ENCODE measurements at places on chromosomes 7 and 10. TPM values are rescaled to one million over a fixed set of nuclear protein-coding genes. Genes with fewer than 3 reads are reported as not detected.

DNA sequence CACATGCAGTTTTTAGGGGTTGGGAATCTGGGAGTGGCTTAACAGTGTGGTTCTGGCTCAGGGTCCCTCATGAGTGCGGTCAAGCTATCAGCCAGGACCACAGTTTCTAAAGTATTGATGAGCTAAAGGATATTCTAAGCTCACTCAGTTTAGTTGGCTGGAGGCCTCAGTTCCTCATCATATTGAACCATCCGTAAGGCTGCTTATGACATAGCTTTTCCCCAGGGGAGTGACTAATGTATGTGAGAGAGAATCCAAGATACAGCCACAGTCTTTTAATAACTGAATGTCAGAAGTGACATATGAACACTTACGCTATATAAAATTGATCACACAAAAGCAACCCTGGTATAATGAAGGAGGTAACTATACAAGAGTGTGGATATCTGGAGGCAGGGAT lies 245.3 kb downstream of the POLR1F start:
- no peak for DNase-seq

The ZNF425 gene
- 3.4 TPM for polyA plus RNA-seq

GRCh38 chr7:106124186-106124585 lies 12.1 kb upstream of the SYPL1 start:
- DNase-seq: no peak

- DNase-seq: no peak
Observed at GRCh38 chr10:31350891-31351290, 31.9 kb downstream of the ZEB1 start.

The ANKRD7 gene
- polyA plus RNA-seq: not detected

DNA sequence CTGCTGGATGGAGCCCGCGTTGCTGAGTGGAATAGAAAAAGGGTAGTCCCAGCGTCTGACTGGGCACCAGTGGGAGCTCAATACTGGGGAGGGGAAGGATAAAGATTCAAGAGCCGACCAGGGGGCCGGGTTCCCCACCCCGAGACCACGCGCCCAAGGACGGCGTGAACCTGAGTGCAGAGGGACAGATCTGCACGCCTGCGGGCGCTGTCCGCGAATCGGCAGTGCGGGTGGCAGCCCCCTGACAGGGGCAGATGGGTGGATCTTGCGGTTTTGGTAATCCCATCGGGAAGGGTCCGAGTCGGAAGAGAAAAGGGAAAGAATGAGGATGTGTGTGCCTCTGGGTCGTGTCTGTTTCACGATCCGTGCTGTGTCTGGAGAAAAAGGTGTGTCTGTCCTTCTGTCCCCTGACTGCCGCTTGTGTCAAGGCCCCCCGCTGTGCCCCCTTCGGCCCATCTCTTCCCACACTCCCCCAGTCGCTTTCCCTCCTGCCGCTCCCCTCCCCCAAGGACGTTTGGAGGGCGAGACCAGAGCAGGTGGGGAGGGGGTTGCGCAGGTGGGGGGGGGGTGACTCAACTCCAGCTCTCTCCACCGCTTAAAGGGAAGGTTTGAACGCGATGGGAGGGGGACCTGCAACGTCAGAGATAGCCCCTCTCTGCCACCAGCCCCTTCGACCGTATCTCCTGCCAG lies 734 bp upstream of the VGF start:
- DNase-seq: peak; percentile 78

The SHH gene
- polyA plus RNA-seq: not detected

DNA sequence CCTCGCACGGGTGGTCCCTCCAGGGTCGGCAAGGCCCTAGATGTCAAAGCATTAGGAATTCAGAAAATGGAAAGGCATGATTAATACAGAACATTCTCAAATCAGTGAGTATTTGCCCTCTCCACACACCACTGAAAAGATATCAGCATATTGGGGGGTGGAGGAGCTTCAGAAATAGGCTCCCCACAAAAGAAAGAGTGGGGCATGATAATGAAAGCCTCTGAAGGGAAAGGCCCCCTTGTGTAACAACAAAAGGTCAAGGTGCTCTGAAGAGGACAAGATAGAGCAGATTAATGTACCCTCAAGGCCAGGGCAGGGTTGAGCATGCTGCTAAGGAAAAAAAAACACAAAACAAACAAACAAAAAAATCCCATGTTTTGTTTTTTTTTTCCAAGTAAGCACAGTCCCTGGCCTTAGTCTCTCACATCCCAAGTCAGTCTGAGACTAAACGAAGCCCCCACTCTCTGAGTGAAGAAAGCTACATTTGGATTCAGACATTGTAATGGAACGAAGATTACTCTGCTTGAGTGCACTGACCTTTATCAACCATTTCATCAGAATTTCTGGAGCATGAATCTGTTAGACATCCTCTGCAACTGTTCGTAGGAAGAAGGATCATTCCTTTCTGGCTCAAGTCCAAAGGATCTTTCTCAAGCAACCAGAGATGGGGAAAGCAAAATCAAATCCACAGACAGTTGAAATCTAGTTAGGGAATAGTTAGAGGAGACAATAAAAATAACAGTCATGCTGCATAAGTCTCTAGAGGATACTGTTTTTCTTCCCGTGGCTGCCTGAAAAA lies 27.4 kb upstream of the DGKI start:
- no peak for DNase-seq

GRCh38 chr10:15605740-15606369 lies 113.9 kb downstream of the ITGA8 start:
- no peak for DNase-seq

The CDH23 gene
- 6.3 TPM for polyA plus RNA-seq

The PON1 gene
- not detected for polyA plus RNA-seq

The AIFM2 gene
- polyA plus RNA-seq: 3.5 TPM

- no peak for DNase-seq
Observed at GRCh38 chr7:81903115-81903514, 133.3 kb upstream of the HGF start.

The AKR1D1 gene
- polyA plus RNA-seq: not detected

DNA sequence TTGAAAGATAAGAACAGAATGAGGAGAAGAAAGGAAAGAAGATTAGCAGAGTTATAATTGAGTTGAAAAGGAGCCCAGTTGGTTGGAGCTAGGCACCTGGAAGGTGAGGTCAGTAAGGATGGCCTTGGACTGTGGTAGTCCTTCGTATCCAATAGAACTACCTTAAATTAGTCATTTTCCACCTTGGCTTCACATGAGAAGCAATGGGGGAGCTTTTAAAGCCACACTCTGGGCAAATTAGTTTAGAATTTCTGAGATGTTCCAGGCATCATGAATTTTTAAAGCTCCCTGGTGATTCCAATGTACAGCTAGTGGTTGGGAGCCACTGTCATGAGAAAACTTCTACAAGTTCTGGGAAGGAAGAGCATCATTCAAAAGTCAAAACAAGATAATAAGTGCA lies 27.3 kb upstream of the CYP3A5 start:
- DNase-seq: no peak

The AKR1C4 gene
- polyA plus RNA-seq: not detected

- DNase-seq: no peak
Observed at GRCh38 chr7:150556521-150557138, 10.6 kb upstream of the GIMAP4 start.

The OR9A2 gene
- not detected for polyA plus RNA-seq

DNA sequence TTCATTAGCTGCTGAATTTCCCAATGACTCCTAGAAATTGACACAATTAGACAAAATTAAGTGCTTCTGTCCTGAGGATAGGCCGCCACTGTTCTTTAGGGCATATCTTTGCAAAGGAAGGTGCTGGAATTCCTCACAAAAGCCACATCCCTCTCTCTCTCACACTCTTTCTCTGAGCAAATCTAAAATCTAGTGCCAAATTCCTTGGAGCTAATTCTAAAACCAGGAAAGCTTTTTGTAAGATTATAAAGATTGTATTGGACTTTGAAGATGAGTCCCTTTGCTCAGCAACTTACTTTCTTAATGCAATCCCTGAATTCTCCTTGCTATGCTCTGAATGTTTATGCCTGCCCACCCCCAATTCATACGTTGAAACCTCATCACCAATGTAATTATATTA lies 288.9 kb downstream of the KCNMA1 start:
- no peak for DNase-seq

The SPAG6 gene
- polyA plus RNA-seq: 0.14 TPM

- DNase-seq: no peak
Observed at GRCh38 chr7:130084037-130084875, 13.9 kb downstream of the KLHDC10 start.

GRCh38 chr10:11548065-11548767 lies 63.2 kb downstream of the USP6NL start:
- no peak for DNase-seq

- no peak for DNase-seq
Observed at GRCh38 chr10:75643944-75644692, 212.7 kb downstream of the LRMDA start.

The MOGAT3 gene
- 0.58 TPM for polyA plus RNA-seq

DNA sequence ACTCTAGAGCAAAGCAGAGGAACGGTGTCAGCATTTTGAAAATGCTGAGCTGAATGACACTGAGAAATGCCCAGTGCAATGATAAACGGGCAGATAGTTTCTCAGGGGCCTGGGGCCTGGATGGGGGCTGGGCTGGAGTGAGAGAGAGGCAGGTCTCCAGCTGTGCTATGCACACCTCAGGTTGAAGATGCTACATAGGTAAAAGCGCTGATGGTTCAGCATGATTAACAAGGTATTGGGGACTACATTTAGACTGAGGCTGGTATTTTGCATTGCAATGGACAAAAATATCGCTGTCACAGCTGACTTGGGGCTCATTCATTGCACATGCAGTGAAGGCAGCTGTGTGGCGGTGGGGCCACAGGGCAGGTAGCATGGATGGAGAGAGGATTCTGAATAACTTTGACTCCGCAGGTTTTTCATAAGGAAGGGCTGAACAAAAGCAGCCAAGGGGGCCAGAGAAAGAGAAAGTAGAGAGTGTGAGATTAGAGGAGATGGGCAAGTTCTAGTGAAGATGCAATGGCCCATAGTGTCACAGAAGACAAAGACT lies 290.8 kb upstream of the ZNF32 start:
- no peak for DNase-seq

DNA sequence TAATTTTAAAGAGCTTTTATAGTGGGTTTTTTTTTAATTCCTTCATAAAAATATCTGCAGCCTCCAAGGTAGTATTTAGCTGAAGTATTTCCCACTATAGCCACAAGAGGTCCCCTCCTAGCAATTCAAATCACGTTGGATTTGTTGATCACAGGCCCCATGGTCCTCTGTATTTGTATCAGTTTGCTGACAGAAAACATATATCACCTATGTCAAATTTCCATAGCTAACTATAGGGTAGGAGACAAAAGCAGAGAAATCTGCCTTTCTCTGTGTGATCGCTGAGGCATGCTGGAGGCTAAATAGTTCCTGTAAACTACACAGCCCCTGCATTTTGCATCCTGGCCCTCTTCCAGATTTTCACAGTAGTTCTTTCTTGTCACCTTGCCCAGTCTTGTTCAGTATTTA lies 1.7 kb upstream of the CTNNA3 start:
- no peak for DNase-seq

The TMEM236 gene
- polyA plus RNA-seq: 0.02 TPM

- peak; percentile 44 for DNase-seq
Observed at GRCh38 chr10:1401071-1401965, 336.0 kb downstream of the ADARB2 start.

- no peak for DNase-seq
Observed at GRCh38 chr10:71754562-71754961, 18.8 kb downstream of the VSIR start.

- no peak for DNase-seq
Observed at GRCh38 chr10:14560791-14561765, 213.6 kb downstream of the FAM107B start.

The KIN gene
- 1.6 TPM for polyA plus RNA-seq

DNA sequence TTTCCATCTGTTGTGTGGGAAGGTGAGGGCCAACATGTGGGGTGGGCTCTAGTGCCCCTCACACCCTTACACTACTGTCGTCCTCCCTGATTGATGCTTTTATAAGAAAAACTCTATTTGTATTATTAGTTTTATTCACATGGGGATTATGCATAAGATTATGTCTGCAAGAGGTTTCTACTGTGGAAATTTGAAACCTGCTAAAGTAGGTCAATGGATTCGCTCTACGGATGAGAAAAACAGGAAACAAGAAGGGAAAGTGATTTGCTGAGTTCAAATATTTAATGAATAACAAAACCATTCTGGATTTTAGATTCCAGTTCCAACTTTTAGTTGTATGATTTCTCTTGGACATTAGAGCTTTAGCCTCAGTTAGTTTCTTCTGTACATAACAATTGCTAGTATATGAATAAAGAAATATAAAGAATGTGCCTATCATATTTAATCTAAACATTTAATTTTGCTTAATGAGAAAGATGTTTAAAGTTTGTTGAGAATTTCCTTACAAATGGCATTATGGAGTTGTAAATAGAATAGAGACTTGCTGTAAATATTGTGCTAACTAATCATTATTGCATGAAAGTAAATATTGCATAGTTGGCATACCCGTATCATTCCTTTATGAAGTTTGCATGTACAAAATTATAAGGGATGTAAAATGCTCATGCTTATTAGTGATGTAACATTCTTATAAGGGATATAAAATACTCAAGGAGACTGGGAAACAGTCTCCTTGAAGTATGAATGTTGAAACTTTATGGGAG lies 193.8 kb downstream of the THSD7A start:
- DNase-seq: no peak

DNA sequence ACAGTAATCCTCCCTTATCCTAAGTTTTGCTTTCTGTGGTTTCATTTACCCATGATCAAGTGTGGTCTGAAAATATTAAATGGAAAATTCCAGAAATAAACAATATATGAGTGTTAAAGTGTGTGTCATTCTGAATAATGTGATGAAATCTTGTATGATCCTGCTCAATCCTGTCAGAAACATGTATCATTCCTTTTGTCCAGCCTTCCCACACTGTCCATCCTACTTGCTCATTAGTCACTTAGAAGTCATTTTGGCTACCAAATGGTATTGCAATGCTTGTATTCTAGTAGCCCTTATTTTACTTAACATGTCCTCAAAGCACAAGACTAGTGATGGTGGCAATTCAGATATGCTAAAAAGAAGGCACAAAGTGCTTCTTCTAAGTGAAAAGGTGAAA lies 1211.2 kb upstream of the SORCS1 start:
- no peak for DNase-seq

The OPN4 gene
- polyA plus RNA-seq: not detected

Measured in H1 (cell line).